Fibroblast of mammary gland (primary cell): ENCODE measurements at places on chromosomes 5 and 9.
A peak's percentile ranks its signal among the peaks of the same experiment; 100 is the strongest.

DNA sequence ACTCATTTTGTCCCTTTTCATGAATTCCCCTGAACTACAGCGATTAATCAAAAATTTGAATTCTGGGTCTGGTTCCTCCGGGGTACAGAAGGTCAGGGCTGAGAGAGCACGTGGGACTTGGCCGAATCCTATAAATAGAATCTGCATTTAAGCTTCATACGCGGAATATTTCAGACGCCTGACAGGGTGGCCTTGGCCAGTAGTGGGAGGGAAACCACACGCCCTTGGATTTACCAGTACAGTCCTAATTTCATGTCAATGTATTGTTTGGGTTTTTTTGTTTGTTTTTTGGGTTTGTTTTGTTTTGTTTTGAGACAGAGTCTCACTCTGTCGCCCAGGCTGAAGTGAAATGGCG, 21.5 kb upstream of the NIPBL start:
- DNase-seq: no peak

DNA sequence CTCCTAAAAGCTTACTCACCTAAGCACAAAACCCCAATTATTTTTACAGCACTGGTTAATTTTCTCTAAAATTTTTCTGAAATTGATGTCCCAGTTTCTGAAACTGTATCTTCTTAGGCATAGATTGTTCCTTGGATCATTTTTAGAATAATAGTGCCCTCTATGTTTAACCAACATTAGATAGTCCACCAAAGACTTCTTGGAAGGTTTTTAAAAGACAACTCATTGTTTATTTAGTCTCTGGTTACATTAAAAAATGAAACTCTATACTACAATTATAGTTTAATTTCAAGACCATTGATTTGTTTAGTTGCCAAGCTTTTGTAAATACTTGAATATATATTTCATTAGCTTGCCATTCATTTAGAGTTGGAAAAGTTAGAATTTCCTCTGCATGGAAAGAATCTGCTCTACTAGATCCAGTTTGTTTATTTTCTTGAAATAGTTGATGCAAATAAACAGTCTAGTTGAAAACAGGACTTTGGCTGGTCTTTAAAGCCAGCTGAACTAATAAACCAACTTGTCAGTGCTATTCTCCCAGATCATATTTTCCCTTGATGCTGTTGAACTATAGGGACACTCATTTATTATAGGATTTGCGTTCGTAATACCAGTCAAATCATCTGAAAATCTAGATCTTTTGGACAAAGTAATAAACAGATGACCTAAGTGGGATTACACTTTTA, 990.5 kb downstream of the TLE1 start:
- DNase-seq: peak; percentile 2

DNA sequence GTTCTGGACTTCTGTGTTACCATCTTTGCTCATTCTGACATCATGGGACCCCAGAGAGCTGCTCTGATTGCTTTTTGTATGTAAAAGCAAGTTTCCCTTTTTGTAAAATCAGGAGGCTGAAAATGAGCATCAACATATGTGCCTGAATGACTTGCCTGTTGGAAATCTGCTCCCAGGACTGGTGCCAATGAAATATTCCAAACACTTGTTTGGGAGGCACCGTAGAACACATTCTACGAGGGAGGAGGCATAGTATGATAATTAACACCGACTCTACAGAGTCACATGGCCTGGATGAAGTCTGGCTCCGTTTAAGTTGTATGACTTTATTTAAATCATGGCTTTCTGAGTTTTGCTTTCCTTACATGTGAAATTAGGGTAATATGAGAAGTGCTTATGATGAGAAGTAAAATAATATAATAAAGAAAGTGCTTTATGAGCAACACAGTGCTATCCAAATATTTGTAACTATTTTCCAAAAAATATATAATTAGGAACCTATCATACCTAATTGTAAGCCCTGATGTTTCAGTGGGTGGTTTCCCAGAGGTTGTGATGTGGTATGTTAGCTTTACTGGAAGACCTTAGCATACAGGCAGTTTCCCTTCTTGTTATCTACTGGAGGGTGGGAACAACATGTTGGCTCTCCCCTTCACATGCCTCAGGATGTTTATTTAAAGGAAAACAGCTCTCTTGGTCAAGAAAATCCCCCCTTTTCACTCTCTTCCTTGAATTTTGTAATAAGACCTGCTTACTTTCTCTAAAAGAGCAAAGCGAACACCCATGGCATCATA, 238.1 kb downstream of the FBXL7 start:
- DNase-seq: peak; percentile 16

DNA sequence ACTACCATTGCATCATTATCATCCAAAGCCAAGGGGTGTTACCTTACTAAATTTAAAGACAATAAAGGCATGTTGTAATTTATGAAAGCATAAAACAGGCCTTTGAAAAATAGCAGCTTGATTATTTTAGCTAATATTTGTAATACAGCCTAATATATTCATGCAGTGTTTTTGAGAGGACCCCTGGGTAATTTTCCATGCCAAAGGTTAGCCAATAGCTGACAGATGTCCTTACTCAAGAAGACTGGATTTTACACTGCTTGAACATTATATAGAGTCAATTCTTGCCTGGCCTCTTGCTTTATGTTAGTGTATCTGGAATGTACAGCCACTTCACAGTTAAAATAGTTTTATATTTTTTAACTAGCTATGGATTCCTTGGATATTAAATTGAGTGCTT, 337.8 kb upstream of the PAPPA start:
- DNase-seq: no peak

- no peak for DNase-seq
Measured at GRCh38 chr5:168776070-168776469, 196.9 kb upstream of the PANK3 start.

GRCh38 chr9:80503671-80504281, 932.0 kb downstream of the TLE4 start:
- DNase-seq: no peak

- peak; percentile 86 for DNase-seq
Measured at GRCh38 chr9:91978740-91979414, 28.8 kb upstream of the ROR2 start.

- no peak for DNase-seq
Measured at GRCh38 chr5:78252715-78253114, 41.8 kb downstream of the AP3B1 start.

DNA sequence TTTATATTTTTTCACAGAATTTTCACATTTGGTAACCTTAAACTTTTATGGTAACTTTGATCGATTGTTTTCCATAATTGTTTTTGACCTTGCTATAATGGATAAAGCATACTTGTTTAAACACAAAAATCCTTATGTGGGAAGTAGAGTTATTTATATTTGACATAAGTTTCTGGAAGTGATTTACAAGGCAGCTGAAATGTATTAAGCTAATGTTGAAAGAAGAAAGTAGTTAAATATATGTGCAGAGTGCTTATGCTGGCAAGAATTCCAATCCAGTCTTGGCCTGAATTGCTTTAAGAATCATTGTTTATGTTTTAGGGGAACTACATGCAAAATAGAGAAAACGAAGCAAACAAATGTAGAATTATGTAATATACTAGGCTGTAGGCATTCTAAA, 763.6 kb downstream of the TAF11L14 start:
- DNase-seq: no peak

DNA sequence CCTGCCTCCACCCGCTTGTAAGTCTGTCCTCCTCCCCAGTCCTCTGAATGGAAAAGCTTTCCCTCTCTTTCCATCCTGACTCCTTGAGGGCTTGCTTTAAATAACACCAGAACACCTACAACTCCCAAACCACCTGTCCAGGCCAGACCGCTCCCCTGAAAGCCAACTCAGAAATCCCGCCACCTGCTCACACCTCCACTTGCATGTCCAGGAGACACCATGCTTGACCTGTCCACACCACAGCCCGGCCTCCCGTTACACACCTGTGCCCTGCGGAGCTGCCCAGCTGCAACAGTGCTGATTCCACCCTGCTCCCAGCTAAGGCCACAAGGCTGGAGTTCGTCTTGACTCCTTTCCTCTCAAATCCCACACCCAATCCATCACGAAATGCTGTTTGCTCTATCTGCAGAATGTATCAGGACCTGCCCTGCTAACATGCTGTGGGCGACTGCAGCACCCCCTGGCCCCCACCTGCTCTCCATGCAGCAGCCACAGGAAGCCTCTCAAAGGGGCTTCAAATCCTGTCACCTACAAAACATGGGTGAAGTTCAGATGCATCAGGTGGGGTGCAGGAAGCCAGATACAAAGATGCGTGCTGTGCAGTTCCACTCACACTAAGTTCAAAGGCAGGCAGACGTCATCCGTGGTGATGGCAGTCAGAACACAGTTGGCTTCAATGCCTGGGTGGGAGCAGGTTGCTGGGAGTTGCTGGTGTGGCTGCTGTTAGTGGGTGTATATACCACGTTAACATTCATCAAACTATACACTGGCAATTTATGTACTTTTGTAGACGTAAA, 166.0 kb downstream of the ROR2 start:
- no peak for DNase-seq

DNA sequence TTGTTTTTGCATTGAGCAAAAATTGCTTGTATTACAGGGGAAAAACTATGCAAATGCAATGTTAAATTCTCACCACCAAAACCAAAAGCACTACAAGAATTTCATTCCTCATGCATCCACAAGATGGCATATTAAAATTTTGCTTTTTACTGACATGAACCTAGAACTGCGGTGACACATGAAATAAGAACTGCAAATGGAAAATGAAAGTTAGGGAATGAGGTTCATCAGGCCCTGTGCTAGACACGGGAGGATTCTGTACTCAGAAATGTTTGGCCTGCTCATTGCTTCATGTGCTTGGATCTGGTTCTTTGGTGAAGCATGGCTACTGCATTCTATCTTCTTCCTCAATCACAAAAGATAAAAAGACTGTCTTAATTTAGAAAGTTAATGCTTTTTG, 9.1 kb upstream of the RFK start:
- peak; percentile 85 for DNase-seq

- no peak for DNase-seq
Measured at GRCh38 chr9:76032797-76033373, 142.4 kb downstream of the PCSK5 start.

- peak; percentile 25 for DNase-seq
Measured at GRCh38 chr9:125620216-125620615, 86.8 kb downstream of the MAPKAP1 start.

DNA sequence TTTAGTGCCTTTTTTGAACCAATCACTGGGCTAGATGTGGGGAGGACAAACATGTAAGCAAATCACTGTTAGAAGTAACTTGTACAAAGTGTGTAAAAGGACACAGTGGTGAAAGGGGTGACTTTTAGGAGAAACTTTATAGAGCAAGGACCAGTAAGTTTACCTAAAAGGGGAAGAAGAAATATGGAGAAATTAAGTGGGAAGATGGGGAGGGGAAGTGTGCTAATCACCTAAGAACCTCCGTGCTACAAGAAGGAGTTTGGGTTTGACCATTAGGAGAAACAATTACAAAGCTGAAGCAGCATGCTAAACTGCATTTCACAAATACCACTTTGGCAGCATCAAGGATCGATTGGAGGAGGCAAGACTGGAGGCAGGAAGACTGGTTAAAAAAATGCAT, 17.3 kb downstream of the ITGA1 start:
- DNase-seq: no peak

GRCh38 chr5:176899946-176900779, 1.0 kb upstream of the HK3 start:
- no peak for DNase-seq

DNA sequence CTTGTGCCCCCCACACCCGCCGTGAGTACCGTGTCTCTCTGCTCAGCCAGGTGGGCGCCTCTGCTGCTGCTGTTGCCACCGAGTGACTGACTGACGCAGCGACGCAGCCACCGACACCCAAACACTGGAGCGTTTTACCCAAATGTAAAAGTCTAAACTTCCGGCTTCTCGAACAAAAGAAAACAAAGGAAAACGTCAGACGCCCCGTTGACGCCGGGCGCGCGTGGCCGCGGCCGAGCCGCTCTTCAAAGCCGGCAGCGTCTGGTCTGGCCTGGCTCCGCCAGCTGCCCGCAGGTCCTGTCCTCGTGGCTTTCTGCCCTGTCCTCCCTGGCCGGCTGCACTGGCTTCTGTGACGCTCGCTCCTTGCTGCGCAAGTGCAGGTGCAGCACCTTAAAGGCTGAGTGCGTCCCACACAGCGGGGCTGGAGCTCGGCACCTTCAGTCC, 41.4 kb upstream of the CLPTM1L start:
- DNase-seq: no peak

DNA sequence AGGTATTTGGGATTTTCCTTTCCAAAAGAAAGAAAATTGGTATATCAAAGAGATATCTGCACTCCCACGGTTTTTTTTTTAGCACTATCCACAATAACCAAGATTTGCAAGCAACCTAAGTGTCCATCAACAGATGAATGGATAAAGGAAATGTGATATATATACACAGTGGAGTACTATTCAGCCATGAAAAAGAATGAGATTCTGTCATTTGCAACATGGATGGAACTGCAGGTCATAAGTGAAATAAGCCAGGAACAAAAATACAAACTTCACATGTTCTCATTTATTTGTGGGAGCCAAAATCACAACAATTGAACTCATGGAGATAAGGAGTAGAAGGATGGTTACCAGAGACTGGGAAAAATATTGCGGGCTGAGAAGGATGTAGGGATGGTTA, 9.8 kb downstream of the ANKRD31 start:
- DNase-seq: no peak

DNA sequence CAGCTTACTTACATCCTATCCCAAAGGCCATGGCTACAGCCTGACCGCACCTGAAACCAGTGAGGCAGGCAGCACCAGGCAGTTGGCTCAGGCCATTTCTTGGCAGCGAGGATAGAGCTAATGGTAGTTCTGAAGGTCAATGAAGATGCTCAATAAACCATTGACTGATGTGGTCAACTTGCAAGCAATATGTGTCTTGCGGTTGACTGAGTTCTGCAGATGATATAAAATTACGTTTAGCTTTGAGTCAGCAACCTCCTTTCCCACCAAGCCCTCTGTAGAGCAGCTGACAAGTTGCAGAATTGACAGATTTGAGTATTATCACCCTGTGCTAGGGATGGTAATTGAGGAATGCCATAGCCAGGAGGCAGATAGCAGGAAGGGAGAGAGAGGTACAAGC, 189.0 kb upstream of the PUM3 start:
- DNase-seq: no peak

DNA sequence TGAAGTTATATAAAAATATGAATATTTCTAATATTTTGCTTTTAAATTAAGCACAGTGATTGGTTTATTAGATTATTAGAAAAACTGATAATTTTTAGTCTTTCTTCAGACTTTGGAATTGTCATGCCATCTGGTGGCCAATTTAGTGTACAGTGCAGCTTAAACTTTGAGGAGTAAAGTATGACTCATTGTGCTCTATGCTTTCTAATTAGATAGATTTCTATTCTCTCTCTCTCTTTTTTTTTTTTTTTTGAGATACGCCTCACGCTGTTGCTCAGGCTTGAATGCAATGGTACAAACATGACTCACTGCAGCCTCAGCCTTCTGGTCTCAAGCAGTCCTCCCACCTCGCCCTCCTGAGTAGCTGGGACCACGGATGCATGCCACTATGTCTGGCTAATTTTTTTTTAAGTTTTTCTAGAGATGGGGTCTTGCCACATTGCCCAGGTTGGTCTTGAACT, 42.1 kb upstream of the GPR21 start:
- peak; percentile 95 for DNase-seq

GRCh38 chr5:37501152-37501551, 122.0 kb downstream of the WDR70 start:
- peak; percentile 27 for DNase-seq
